DMS79 treated with DMSO at 0.1 percent for 48 hours (cell line): ENCODE measurements at places on chromosomes 2 and 18.

GRCh38 chr2:139478165-139478914 lies 698.1 kb upstream of the NXPH2 start:
- DNase-seq: no peak

GRCh38 chr2:148578493-148578884 lies 66.1 kb upstream of the EPC2 start:
- DNase-seq: no peak

- no peak for DNase-seq
These were observed 864.6 kb upstream of the FSHR start for GRCh38 chr2:50018921-50019320.

- DNase-seq: no peak
These were observed 57.2 kb downstream of the RTTN start for GRCh38 chr18:70148039-70148938.

- no peak for DNase-seq
These were observed 95.8 kb upstream of the FOSL2 start for GRCh38 chr2:28296904-28297303.
